Fibroblast of skin of abdomen (primary cell): ENCODE measurements at places on chromosomes 7 and 10.
A peak's percentile ranks its signal among the peaks of the same experiment; 100 is the strongest.

DNA sequence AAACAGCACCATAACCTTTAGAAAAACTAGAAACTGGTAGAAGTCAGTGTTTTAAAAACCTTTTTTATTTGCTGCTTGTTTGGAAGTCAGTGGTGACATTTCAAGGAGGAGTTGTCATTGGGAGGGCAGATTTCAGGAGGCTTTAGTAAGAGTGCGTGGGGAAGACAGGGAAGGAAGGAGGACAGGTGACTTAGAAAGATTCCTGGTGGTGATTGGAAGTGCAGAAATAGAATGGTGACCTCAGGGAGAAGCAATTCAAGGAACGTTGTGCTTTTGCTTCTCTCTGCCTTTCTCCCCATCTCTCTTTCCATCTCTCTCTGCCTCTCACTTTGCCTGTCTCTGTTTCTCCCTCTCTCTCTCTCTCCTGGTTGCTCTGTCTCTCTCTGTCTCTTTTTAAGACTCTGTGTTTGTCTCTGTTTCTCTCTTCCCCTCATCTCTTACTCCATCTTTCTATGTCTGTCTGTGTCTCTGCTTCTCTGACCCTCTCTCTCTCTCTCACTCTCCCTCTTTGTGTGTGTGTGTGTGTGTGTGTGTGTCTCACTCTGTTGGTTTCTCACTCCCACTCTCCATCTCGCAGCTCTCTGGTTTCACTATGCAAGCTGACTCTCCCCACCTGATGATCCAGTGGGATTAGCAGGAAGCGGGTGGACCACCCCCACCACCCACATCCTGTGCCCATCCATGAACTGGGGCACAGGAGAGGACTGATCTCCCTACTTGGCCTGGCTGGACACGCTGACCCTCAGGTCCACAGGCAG is 10.9 kb upstream of the PFKP start:
- DNase-seq = no peak

DNA sequence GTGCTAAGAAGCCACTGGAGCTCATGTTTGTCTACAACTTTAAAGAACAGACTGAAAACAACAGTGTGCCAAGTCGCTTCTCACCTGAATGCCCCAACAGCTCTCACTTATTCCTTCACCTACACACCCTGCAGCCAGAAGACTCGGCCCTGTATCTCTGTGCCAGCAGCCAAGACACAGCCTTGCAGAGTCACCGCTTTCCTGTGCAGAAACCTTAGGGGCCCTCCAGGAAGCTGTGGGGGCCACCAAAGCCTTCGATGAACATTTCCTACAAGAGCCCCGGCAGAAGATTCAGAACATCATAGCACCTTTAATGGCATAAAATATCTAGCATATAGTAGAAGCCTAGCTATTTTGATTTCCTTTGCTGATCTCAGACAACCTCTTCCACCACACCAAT is 88.0 kb upstream of the PRSS58 start:
- DNase-seq = no peak

DNA sequence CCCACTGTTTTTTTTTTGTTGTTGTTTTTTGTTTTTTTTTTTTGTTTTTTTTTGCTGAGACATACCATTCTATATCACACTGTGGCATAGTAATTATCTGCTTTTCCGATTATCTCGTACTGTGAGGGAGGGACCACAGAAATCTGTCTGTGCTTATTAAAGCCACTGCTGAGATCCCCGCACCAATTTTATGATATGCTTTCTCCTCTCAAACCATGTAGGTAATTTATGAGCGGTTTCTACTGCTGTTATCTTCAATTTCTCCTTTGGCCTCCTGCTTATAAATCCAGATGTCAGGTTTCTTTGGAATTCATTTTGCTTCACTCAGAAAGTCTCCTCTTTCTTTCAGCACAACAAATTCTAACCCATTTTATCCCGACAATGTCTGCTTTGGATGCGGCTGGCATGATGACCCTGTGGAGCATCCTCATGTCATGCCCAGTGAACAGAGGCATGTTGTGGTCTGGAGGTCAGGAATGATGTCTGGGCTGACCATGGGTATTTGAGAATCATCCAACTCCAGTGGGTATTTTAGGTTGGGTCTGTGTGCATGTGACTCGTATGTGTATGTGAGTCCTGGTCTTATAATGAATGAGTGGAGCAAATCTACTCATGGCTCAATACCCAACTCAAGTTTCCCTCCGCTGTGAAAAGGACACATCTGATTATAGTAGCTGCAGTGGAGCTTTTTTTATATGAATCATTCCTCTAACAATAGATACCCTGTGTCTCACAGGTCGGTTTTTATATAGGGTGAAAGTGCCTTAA is 213.4 kb downstream of the GALNT17 start:
- no peak for DNase-seq

GRCh38 chr10:15605740-15606369 is 113.9 kb downstream of the ITGA8 start:
- peak; percentile 78 for DNase-seq

DNA sequence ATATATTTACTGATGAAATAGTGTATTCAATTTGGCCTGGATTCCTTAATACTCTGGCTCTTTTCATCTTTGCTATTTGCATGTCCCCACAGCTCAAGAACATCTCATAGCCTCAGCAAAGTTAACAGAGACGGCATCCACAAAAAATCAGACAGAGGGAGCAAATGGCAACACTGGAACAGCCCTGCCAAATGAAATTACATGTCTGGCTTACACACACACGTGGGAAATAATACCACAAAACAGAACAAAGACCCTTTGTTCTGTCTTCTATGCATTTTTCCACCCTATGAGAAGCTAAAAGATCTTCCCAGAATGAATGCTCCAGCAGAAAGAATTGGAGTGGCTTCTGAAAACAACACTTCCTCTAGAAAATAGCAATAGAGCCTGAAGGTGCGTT is 139.5 kb downstream of the ALOX5 start:
- DNase-seq = no peak

DNA sequence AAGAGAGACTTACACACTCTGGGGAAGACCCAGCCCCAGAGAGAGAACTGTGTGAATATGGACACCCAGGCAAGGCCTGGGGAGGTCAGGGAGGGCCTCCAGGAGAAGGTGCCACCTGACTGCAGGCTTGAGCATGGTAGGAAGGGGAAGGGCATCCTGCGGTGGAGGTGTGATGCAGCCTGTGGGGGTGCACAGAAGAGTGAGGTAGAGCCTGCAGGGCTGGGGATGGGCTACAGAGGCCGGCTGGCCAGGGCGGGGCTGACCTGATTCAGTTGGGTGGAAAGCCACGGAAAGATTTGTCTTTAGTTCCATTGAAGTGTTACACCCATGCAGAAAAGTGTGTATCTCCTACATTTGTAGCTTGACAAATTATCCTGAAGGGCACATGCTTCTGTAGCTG is 47.6 kb downstream of the ZMIZ1 start:
- no peak for DNase-seq

- DNase-seq = no peak
Observed at GRCh38 chr10:3126741-3127346, 45.7 kb downstream of the PITRM1 start.

DNA sequence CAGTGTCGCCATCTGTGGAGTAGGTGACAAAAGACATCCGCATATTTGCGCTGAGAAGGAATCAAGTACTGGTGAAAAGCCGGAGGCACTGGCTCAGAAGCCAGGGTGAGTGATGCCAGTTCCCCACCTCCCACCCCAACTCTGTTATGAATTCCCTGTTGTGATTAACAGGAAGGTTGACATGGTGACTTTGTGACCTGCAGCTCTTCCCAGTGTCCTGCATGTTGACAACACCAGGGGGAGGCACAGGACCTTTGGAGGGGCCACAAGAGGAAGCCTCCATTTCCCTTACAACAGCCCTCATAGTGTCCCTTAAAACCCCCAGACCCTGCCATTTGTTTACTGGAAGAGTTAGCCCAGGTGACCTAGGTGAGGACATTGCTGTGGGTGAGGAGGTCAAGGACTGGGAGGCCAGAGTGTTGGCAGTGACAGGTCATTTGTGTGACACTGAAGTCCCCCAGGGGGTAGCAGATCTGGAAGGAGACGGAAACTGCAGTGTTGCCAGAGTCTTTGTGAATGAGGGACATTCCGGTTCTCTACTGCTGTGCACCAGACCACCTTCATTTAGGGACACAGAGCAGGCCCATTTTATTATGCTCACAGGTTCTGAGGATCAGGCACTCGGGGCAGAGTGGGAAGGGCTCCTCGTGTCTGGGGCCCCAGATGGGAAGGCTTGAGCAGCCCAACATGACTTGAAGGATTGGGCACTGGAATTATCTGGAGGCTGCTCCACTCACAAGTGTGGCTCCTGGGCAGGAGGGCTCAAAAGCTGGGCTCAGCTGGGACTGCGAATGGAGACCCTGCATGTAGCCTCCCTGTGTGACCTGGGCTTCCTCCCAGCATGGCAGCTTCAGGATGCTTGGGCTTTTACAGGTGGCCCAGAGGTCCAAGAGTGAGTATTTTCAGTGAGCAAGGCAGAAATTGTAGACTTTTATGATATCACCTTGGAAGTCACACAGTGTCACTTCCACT is 13.0 kb upstream of the ANTXRL start:
- no peak for DNase-seq

DNA sequence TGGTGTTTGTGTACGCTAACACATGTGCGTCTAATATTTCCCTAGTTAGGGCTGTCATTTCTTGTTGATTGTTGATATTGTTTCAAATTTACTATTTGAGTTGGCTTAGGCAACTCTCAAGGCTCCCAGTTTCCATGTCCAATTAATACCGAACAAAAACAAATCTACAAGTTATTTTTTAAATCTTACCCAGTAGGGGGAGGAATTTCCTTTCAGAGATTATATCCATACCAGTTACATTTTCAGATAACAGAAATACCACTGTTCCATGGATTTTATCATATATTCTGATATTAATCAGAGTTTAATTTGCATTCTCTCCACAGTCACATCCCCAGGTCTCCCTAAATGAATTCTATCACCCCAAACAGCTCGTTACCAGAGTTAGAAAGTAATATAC is 7.2 kb upstream of the AKR1B10 start:
- DNase-seq = no peak

DNA sequence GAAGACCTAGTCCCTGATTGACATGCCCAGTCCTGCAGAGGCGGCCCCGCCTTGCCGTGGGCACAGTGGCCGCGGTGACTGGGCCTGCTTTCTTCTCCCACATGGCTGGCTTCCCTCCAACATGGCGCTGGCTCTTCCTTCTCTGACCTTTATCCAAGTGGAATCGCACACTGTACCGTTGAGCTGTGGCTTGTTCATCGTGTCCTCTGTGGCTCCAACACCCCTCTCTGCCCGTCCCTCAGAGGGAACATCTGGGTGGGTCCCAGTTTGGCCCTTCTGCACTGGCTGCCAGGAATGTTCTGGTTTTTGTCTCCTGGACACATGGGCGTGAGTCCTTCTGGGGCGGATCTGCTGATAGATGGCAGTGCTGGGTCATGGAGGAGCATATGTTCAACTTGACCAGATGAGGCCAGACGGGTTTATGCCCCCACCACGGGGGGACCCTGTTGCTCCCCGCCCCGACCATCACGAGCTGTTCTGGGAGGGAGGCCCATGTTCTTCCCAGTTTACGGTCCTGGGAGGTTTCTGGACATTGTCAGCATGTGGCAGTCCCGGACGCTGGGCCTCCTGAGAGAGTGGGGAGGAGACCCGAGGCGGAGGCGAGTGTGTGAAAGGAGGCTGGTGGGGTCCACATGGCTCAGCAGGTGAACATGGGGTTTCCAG is 63.5 kb downstream of the LHPP start:
- DNase-seq = no peak

DNA sequence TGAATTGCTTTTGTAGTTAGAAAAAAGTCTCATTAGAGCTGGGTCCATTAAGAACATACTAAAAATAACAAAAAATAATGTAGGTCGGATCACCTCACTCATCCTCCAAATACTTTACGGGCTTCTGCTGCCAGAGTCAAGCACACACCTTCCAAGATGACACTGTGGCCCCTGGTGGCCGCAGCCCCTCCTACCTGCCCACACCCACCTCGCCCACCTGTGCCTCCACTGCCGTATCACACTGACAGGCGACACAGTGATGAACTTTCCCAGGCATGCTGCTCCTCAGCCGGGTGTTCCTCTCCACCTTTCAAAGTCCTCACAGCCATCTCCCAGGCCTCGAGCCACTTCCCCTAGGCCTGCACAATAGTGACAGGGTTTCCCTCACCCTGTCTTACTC is 60.9 kb downstream of the STK17A start:
- no peak for DNase-seq

DNA sequence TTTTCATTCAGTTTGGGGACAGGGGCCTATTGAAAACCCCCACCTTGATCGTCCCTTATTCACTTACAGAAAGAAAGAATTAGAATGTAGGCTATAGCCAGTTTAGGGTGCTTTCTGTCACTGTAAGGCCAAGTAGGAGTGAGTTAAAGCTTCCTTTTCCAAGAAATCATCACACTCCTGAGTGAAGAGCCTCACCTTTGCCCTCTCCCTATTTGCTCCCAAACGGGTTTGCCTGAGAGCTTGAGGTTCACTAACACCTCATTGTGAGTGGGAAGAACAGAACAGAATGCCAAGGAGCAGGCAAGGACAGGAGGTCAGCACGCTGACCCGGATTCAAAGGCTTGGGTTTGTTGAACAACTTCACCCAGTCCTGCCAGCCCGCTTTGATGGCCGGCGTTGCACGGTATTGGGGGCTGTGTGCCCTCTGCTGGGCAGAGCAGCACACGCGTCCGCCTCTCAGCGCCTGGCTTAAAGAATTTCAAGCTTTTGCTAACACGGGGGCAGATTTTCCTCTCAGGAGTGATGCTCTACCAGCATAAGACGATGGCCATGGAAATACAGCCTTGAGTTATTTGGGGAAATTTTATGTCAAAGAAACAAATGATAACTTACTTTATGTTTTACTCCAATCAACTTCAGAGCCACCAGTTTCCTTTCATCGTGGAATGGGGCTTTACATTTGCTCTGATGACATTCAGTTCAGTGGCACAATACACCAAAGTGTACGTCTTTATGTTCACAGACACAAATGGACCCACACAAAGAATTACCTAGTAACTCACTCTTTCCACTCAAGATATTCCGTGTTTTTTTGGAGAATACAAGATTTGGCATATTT is 470.0 kb downstream of the SUGCT start:
- DNase-seq = peak; percentile 41

DNA sequence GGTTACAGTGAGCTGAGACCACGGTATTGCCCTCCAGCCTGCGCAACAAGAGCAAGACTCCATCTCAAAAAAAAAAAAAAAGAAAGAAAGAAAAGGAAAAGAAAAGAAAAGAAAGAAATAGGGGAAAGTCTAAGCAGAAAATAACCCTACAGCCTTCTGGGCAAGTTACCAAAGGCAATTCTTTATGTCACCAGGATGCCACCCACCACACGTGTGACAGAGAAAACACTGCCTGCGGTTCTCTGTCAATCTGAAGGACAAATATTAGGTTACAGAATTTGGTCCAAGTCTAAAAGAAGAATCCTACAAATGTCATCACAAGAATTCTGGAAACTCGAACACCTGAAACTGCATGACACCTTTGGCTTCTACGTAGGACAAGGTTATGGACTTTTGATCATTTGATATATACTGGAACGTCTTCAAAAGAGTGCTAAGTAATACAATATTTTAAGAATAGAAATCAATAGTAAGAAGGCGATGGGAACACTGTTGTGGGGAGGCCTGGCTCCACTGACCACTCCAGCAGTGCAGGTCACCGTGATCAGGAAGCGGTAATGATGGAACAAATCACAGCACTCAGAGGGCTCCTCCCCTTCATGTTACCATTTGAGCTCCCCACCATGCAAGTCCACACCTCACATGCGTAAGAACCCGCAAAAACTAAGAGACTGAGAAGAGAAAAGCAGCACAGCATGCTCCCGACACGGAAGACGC is 75.8 kb downstream of the MAD1L1 start:
- DNase-seq = no peak
